ENCODE measurements at places on chromosomes 13 and 19.

DNA sequence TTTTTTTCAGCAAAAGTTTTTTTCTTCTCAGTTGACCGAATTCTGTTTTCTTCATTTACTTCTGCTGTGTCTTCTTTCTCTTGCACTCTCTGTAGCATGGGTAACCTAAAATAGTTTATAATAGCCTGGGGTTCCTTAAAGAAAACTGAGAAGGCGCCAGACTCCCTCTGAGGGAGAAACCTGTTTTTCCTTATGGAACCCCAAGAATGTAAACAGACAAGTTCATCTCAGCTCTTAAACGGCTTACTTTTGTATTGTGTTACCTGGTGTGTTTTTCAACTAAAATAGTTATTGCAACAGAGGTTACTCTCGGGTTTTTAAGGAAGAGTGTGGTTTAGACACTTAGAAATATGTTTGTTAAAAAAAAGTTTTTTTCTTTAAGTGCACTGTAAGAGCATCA, 23.8 kb upstream of the TM9SF2 start:
- no peak for DNase-seq

GRCh38 chr13:48403151-48403631, 9.7 kb downstream of the LPAR6 start:
- no peak for DNase-seq

GRCh38 chr19:29320086-29320485, 107.1 kb upstream of the UQCRFS1 start:
- DNase-seq, result no peak

DNA sequence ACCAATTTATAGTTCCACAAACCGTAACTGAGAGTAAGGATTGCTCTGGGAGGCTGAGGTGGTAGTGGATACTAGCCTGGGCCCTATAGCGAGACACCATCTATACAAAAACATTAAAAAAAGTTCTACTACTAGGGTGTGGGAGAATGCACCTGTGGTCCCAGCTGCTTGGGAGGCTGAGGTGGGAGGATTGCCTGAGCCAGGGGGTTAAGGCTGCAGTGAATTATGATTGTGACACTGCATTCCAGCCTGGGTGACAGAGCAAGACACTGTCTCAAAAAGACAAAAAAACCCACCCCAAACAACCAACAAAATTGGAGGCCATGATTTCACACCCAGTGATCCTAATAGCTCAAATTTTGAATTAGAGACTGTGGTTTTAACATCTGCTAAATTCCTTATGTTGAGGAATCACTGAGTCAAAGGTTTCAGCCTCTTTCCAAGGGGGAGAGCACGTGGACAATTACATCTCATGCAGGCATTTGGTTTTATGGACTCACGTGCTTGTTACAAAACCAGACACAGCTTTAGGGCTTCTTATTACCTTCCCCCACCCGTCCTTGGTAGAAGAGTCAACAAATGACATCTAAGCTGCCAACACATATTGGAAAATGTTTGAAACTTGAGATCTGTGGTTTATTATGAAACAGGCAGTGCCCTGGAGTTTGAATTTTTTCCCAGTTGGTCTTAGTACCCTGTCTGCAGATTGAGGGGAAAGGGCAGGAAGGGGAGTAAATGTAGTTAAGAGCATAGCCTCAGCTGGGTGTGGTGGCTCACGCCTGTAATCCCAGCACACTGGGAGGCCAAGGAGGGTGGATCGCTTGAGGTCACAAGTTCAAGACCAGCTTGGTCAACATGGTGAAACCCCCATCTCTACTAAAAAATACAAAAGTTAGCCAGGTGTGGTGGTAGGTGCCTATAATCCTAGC, 18.5 kb downstream of the CYP2A6 start:
- peak; percentile 33 for DNase-seq

DNA sequence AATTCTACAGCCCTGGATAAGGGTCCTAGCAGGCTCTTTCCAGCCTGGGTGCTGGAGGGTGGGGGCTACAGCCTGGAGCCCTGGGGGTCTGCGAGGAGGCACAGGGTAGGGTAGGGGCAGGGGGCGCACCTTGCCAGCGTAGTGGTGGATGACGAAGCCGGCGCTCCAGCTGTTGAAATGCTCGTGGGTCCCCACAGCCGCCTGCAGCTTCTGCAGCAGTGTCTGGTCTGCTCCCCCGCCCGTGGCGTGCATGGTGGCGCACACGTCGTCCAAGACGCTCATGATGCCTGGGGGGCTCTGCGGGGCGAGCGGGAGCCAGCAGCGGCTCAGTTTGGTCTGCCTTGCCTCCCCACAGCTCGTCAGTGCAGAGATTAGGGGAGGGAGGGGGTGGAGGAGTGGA, 30.2 kb upstream of the ZNF414 start:
- no peak for DNase-seq

GRCh38 chr19:13959962-13960862, 7.9 kb downstream of the DCAF15 start:
- DNase-seq, result no peak

DNA sequence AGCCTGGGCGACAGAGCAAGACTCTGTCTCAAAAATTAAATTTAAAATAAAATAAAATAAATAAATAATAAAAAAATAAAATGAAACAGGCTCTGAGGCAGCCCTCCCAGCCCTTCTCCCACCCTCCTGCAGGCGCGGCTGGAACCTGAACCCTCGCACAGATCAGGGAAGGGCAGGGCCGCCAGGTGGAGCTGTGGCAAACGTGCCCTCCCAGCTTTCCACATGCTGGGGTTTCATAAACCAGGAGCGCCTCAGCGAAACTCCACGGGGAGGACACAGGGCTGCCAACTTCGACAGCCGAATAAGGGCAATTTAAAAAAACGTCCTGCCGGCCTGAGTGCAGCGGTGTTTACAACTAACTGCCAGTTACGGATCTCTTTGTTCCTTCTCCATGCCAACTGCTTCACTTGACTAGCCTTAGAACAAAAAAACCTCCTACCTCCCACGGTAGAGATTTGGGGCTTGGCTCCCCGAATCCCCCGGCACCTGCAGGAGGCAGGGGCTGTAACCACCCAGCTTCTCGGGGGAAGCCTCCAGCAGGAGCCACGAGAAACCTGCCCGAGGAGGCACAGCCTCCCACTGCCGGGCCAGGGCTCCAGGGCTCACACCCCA, 15.9 kb downstream of the ZNF787 start:
- peak; percentile 88 for DNase-seq

DNA sequence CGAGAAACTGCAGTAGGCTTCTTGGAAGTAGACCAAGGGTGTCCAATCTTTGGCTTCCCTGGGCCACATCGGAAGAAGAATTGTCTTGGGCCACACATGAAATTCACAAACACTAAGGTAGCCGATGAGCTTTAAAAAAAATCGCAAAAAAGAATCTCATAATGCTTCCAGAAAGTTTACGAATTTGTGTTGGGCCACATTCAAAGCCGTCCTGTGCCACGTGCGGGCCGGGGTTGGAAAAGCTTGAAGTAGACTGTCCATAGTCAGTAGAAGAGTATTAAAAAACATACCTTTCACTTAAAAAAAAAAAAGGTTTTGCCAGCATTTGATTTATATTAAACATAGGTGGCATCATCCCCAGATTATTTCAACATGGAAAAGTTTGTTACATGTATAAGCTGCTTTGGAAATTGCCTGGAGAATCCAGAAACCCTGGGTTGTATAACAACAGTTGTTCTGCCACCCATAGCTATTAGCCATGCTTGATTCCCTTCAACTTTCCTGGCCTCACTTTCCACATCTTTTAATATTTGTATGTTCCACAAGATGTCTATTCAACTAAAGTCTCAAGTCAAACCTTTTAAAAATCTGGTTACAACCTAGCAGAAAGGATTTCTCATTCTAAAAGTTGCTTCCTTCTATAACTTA, 1.0 kb downstream of the IFT88 start:
- DNase-seq, result no peak

- DNase-seq, result no peak
Measured at GRCh38 chr13:85565652-85566051, 233.6 kb downstream of the SLITRK6 start.

DNA sequence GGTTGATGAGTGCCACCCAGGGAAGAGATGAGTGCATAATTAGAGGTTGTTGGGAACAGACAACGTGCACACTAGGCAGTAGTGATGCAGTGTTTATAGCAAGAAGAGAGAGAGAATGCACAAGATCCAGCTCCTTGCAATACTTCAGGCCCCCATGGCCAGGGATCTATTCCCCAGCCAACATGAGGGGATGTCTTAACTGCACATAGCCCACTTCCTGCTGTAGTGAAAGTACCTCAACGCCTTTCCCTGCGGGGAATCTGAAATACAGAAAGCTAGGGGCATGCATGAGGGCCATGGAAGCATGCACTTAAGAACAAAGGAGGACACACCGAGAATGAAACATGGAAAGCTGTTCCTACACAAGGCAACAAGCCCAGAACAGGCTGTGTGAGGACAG, 636.7 kb upstream of the GPC6 start:
- DNase-seq, result no peak

GRCh38 chr13:75813323-75813722, 177.2 kb downstream of the LMO7 start:
- no peak for DNase-seq

Measured in ELF-1 (cell line).